Suppressor macrophage treated with lipopolysaccharide for 4 hours (primary cell): ENCODE measurements at places on chromosomes 2 and 18.

DNA sequence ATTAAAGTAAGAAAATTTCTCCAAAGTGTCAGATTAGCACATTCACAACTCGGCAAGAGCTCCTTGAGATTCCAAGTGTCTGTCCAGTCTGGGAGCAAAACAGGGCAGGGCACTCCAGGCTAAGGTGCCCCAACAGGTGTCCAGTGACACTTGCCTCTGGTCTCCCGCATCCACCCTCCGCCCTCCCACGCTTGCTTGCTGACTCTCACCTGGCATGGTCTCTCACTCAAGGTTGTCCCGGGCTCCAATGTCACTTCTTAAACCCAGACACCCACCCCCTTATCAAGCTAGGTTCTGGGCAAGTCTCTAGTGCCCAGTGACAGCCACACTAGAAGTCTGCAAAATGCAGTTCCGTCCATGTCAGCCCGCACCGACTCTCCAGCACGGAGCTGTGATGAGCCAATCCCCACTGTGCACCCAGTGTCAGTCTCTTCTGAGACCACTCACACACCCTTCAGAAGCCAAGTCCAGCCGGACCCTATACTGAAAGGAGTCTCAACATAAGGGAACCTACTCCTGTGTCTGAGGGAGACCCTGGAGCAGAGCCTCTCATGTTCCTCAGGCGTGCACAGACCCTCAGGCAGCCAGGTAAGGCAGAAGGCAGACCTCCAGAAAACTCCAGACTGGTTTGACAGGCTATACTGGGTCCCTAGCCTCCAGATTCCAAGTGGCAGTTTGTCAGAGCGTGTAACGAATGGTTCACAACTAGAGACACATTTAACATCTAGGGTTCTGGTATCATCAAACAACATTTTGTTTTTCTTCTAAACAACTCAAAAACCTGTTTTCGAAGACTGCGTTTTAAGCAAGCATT is 45.6 kb downstream of the HDLBP start:
- DNase-seq: no peak

- DNase-seq: peak; percentile 64
These were observed 52.3 kb downstream of the DIS3L2 start for GRCh38 chr2:232013701-232014353.

DNA sequence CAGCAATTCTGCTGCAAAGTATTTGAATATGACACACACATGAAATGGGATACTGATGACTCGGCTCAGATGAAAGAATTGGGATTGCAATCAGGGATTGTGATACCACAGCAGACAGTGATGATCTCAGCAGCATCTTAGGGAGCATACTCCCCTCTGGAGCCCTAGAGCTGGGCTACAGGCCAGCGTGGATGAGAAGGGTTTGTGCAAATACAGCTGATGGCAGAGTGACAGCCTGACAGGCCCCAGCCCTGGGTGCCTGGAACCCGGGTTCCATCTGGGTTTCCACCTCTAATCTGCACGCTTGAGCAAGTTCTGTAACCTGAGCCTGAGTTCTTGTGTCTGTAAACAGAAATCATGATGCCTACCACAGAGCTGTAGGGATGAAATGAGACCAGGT is 418.0 kb downstream of the LRATD1 start:
- no peak for DNase-seq

DNA sequence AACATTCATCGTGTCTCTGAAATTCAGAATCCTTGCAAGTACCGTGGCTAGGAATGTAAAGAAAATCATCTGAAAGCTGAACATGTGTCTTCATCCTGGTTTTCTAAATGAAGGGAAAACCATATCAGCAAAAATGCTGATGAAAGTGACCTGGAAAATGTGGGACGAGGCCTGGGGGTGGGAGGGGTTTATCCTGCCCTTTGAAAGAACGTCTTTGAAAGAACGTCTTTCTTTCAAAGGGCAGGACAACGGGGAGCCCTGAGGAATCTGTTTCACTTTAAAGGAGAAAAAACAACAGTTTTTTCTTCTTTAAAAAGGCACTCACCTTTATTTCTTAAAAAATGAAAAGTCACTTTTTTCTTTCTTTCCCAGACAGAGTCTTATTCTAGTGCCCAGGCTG is 185.2 kb downstream of the ALPK2 start:
- no peak for DNase-seq

GRCh38 chr2:24480245-24480644 is 10.8 kb upstream of the NCOA1 start:
- DNase-seq: no peak

GRCh38 chr2:105110295-105110829 is 72.5 kb downstream of the MRPS9 start:
- DNase-seq: no peak

DNA sequence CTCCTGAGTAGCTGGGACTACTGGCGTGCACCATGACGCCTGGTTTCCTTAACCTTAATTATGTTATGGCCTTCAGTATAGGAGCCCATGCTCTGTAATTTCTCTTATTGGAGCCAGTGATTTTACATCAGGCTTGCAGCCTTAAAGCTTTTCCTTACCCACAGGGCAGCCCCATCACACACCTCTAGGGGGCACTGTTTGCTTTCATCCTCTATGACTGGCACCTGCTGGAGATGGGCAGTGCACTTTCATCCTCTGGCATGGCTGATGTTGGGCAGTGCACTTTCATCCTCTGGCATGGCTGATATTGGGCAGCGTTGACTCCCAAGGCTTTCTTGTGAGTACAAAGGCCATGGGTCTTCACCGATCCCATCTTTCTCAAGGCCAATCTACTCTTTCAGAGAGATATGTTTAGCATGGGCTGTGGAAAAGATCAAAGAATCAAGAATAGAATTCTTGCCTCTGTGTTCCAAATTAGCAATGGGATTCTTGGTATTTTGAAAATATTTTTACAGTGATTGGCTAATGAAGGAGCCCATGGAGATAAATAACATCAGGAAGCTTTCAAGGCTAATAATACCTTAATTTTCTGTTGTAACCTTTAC is 80.7 kb upstream of the MEX3C start:
- DNase-seq: peak; percentile 45

GRCh38 chr2:119421741-119422140 is 9.9 kb upstream of the TMEM37 start:
- no peak for DNase-seq

DNA sequence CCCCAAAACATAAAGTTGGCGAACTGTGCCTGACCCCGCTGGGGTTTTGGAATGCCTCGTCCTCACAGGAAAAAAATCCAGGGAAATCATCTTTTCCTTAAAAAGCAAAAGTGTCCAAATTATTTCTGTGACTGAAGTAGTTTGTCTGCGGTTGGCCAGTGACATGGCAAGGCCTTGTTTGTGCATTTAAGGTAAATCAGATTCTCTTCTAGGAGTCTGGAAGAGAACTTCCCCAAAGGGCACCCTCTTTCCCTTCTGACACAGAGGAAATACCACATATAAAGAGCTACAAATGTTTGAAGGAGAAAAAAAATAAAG is 737 bp upstream of the CYB5A start:
- no peak for DNase-seq

- DNase-seq: no peak
These were observed 421.4 kb downstream of the NCKAP5 start for GRCh38 chr2:133146893-133147292.

- DNase-seq: no peak
These were observed 6.5 kb upstream of the CNDP2 start for GRCh38 chr18:74489676-74490075.

DNA sequence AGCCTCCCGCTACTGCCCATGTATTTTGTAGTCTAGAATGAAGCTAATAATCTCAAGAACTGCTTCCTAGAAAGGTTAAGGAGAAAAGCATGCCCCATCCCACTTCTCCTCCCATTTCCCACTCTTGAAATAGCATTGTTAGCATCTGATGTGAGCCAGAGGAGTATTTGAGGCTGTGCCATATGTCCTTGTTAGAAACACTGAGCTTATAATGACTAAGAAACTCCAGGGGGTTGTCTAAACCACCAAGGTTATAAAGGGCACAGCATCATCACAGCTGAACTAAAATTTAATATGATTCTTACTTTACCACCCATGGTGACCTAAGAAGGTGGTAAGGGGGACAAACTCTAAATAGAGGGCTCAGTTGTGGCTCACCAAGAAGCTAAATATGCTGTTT is 16.6 kb downstream of the TSPYL6 start:
- no peak for DNase-seq

DNA sequence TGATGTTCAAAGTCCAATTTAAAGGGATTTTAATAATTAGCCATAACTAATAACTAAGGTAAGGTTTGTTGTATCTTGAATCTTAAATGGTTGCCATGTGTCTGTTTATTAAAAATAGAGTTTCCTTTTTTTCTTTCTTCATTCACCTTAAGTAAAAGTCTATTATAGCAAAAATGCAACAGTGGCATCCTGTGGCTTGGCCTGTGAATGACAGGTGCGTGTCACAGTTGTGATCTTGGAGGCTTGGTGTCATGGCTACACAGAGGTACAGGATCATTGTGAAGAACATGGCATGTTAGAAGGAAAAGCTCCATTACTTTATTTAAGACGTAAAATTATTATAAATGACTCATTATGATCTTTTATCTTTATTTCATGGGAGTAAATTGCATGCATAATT is 246.1 kb downstream of the BCL2 start:
- DNase-seq: no peak

DNA sequence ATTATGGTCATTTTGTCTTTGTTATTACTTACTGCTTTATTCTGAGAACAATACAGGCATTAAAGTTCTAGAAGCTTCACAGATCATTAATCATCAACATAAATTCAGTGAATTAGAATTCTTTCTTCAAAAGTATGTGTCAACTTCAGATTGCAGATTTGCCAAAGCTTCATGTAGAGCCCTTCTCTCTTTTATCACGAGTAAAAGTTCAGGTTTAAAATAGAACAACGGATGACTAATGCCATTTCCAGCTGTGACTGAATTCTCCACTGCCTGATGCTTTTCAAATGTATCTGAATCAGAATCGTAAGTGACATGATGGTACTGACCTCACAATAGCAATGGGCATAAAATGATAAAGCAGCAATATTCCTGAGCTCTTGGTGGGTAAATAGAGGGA is 116.0 kb downstream of the ABCA12 start:
- DNase-seq: no peak

- no peak for DNase-seq
These were observed 72.3 kb upstream of the CPO start for GRCh38 chr2:206867006-206867405.

DNA sequence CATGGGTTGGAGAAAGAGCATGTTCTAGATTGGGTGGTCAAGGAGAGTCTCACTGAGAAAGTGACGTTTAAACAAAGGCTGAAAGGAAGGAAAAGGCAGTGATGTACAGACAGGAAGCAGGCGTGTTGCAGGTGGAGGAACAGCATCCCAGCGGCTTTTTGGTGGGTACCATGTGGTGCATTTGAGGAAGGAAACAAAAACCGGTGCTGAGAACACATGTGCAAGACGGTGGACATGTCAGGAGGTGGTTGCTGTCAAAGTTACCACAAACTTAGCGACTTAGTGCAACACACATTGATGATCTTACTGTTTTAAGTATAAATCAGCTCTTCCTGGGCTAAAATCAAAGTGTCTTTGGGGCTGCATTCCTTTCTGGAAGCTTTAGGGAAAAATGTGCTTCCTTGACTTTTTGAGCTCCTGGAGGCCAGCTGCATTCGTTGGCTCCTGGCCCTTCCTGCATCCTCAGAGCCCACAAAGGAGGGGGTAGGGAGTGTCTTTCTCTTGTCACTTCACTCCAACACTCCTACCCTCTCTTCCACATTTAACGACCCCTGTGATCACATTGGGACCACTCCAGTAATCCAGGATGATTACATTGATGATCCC is 380.6 kb downstream of the FBXO15 start:
- no peak for DNase-seq

DNA sequence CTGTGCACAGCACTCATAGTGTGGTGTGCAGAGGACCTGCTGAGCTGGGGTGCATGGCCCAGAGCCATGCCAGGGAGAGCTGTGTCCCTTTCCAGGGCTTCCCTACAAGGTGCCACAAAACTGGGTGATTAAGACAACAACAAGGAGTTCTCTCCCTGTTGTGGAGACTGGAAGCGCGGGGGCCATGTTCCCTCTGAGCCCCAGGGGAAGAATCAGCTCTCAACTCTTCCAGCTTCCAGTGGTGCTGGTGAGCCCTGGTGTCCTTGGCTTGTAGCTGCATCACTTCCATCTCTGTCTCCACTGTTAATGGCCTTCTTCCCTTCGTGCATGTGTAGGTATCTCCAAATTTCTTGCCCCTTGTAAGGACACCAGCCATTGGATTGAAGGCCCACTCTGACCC is 73.3 kb downstream of the CABLES1 start:
- DNase-seq: no peak

- peak; percentile 36 for DNase-seq
These were observed 29.9 kb downstream of the SCN7A start for GRCh38 chr2:166464187-166464586.

DNA sequence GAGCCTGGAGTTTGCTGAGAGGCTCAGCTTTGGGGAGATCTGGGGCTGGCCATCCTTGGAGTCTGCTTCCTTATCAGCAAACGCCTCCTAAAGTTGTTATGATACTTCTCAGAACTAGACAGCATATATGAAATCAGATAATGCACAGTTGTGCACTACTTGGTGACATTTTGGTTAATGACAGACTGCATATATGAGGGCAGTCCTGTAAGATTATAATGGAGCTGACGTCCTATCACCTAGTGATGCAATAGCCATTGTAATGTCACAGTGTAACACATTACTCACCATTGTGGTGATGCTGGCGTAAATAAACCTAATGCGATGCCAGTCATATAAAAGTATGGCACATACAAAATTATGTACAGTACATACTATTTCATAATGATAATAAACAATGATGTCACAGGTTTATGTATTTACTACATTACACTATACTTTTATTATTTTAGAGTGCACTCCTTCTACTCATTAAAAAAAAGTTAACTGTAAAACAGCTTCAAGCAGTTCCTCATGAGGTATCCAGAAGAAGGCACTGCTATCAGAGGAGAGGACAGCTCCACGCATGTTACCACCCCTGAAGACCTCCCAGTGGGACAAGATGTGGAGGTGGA is 298.1 kb upstream of the REV1 start:
- DNase-seq: peak; percentile 68

DNA sequence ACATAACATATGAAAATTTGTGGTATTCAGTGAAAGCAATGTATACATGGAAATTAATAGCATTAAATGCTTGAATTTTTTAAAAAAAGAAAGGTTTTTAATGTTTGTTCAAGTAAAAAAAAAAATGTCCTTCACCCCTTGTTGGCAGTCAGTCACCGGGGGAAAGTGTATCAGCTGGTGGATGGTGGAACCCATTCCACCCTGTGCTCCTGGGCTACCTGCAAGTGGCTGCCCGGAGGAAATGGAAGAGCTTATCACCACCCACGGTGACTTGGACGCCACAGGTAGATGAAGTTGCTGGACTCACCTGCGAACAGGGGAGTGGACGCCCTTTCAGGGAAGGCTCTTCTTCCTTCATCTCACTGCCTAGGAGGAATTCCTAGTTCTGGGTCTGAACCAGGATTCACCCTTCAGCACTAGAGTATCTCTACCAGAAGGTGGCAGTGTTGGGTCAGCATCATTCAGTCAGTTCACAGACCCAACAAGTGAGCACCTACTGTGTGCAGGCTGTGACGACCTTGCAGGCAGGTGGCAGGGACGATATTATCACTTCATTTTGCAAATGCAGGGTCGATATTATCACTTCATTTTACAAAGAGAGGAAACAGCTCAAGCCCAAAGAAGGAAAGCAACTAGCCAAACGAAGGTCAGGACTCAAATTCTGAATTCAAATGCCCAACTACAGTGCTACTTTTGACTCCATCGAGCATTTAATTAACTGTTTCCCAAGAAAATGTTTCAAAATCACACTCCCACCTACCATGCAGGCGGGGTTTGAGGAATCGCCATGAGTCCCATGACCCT is 35.8 kb downstream of the CIB4 start:
- peak; percentile 69 for DNase-seq

- no peak for DNase-seq
These were observed 38.2 kb upstream of the RAB27B start for GRCh38 chr18:54790109-54790508.

GRCh38 chr2:31253356-31254131 is 19.6 kb downstream of the EHD3 start:
- no peak for DNase-seq
